ENCODE measurements at places on chromosomes 1 and 21.

DNA sequence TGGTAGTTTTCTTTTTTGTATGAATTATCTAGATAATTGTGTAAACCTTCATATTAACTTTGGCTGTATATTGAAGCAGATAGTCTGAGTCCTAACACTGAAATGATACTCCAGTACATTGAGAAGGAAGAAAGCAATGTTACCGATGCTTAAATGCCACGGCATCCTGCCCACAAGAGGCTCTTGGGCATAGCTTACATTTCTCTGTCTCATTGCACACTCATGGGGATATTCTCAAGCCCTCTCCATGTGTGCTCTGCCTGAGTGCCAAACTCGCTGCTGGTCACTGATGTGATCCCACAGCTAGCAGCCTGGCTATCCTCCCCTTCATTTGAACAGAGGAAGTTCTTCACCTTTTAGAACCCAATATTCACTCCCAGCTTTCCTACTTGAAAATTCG lies 179.4 kb downstream of the TGFB2 start:
- no peak for DNase-seq

DNA sequence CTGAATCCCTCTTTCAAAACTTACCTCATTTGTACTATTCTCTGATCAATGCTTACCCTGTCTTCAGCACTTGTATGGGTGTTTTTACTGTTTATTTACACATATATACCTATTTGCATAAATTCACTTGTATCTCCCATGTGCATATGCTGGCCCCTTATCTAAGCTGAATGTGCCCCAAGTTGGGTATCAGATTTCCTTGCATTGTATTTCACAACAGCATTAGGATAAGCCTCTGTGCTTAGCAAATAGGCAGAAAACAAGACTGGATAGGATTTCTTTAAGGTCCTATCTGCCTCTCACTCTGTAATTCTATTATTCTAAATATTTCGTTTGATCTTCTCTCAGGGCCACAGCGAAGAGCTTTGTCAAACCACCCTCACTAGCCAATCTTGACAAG lies 45.9 kb upstream of the IPO9 start:
- DNase-seq: no peak

- no peak for DNase-seq
These were observed 48.9 kb upstream of the KIF26B start for GRCh38 chr1:245105815-245106410.

DNA sequence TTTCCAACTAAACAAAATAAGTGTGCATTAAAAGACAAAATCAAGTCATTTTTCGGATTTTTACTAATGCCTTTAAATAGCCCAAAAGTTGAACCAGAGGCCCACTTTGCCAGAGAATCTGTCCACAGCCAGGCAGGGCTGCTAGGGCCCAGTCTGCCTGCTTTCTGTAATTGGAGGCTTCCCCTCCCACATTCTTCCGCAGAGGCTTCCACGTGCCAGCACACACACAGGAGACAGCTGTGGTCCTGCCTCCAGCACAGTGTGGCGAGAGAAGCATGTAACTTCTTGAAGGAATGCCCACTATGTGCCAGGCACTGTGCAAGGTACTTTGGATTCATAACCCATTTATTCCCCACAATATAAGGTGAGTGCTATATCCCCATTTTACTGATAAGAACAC lies 11.3 kb upstream of the PDZK1IP1 start:
- no peak for DNase-seq

- no peak for DNase-seq
These were observed 138.1 kb downstream of the TPR start for GRCh38 chr1:186236921-186237320.

GRCh38 chr21:34523019-34523555 lies 11.1 kb upstream of the KCNE1 start:
- DNase-seq: no peak

DNA sequence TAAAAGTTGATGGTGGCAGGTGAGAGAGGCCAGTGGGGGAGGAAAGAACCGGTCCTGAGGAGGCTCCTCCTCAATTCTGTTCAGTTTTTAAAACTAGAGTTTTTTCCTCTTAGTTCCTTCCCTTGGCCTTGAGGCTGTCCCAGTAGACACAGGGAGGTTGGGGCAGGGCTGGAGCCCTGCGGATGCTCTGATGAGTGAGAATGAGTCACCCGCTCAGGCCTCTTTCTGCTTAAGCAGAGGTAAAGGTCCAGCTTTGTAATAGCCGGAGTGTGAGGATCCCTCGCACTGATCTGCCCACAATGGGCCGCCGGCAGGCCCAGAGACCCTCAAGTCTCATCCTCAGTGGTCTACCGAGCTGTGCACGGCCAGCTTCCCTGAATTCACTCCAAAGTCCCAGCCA lies 49.6 kb upstream of the IRF2BP2 start:
- DNase-seq: no peak

DNA sequence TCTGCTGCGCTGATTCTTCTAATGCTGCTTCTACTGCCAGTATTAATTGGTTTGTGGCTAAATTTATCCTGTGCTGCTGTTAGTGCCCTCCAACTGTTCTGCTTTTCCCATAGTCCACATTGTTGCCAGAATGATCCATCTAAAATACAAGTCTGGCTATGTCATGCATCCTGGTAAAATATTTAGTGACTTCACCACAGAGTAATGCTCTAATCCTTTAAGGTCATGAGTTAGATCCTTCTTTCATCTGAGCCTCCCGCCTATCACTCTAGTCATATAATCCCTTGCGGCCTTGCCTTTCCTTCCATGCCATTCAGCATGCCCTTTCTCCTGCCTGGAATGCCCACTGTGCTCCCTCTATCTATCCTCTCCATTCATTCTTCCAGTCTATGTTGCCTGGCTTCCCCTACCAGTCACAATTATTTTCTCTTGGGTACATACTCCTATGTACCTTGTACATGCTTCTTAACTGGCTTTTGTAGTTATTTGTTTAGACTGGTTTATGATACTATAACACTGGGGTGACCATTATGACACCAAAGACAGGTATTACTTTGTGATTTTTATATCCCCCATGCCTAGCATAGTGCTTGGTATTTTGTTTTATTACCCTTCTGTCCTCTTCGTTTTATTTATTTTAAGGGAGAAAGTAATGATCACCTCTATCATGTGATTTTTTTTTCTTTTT lies 144.0 kb downstream of the MAGI3 start:
- no peak for DNase-seq

DNA sequence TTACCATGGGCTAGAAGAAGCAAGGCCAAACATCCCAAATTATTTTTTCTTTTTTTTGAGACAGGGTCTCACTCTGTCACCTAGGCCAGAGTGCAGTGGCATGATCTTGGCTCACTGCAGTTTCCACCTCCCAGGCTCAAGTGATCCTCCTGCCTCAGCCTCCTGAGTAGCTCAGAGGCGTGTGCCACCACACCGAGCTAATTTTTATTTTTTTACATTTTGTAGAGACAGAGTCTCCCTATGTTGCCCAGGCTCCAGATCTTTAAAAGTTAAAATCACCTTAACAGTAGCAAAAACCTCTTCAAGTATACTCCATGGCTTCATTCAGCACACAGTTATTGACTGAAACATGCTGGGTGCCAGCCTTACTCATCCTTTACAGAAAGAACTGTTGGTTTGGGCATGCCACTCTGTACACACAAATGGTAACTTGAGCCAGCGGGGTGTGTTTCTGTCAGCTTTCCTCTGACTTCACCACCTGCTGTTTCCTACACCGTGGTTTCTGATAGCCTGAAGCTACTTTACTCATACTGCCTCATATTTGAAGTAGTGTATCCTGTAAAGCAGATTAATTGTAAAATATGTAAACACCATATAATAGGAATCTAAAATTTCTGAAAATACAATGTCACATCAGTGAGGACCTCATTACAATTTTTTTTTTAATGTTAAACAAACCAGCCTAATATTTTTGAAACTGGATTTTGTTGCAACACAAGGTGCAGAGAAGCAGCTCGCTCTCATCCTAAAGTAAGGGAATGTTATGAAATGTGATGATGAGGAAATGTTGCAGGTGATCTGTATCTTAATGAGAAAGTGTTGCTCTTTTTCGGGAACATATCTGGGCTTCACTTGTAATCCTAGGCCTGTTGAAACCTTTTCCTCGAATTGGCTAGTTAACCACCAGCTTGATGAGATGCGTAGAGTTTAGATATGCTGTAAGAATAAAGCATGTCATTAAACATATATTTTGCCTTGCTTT lies 113.9 kb downstream of the ATP5PO start:
- DNase-seq: no peak

GRCh38 chr1:207405814-207406213 lies 48.3 kb upstream of the CR2 start:
- no peak for DNase-seq

GRCh38 chr21:32520875-32521735 lies 64.2 kb downstream of the TCP10L start:
- no peak for DNase-seq

- DNase-seq: no peak
These were observed 619.0 kb downstream of the AJAP1 start for GRCh38 chr1:5273280-5274003.

DNA sequence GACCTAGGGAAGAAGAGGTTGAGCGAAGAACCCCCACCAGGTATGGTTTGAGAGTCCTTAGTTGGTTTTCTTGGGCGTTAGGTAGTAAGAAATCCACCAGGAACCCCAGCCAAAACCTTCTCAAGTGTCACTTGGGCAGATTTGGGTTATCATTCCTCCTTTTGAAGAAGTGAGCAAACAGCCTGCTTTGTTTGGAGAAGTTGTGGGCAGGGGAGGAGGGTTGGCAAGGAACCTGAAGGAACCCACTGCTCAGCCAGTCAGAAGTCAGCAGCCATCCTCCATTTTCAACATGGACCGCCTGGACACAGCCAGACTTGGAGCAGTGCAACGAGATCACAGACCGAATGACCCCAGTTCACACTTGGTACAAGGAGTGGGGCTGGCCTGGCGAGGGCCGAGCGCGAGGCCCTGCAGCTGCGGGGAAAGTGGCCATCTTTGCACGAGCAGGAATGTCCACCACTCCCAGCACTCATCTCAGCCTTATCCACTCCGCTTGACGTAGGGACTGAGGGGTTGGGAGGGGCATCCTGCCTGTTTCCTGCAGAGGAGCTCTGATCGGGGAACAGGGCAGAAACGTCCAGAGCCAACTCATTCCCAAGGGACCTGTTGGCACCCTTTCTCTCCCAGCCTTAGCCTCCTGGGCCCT lies 7.2 kb downstream of the ADPRS start:
- no peak for DNase-seq

DNA sequence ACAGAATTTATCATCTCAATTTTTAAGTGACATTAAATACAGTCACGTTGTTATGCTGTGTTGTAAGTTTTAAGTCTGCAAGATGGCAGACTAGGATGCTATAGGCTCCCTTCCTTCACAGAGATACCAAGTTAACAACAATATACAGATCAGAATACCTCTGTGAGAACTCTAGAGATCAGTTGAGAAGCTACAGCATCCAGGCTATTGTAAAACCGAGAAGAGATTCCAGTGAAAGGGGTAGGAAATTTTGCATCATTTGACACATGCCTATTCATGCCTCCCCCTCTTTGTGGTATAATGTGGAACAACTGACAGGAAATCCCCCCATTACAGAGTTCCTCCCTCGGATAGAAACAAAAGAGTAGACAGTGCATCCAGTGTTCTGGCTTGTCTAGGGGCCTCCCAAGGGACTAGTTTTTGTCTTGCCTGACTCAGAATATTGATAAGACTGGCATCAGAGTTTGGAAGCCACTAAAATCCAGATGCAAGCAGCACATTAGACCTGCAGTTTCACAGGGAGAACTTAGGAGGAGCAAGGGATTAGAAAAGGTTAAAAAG lies 80.6 kb downstream of the LBR start:
- DNase-seq: no peak

DNA sequence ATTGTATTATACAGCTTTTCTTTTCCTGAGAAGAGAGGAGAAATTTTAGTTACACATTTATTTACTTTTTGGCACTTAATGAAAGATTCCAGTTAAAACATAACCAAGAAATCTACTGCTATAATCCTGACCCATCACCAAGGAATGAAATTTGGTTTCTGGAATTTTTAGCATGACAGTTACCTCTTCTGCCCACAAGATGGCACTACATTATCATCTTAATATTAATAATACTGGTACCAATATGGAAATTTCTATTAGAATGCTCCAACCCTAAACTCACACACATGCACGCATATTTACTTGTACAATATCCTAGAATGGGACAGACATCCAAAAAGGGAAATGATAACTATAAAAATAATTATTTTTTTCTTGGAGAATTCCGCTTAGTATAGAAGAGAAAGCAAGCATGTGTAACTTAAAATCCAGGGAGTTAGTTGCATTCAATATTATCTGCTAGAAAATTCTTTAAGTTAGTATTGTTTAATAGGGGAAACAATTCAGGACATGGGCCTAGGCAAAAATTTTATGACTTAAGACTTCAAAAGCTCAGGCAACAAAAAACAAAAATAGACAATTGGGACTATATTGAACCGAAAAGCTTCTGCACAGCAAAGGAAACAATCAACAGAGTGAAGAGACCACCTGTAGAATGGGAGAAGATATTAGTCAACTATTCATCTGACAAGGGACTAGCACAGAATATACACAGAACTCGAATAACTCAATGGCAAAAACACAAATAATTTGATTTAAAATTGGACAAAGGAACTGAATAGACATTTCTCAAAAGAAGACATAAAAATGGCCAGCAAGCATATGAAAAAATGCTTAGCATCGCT lies 37.4 kb downstream of the MAP3K21 start:
- DNase-seq: no peak

DNA sequence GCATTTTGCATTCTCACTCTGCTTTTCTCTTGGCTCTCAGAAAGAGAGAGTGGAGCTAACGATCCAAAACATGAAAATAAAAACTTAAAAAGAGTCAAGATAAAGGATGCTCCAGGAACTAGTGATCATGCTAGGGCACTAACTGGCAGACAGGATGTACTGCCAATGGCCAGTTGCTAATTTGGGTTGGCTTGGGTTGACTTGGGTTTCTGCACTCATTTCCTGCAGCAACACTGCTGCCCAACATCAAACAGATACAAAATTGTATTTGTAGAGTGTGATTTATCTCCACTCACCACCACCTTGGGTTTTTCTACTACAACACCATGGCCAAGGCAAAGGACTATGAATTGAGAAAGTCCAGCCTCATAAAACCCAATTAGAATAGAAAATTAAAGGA lies 662.3 kb upstream of the PTBP2 start:
- no peak for DNase-seq

DNA sequence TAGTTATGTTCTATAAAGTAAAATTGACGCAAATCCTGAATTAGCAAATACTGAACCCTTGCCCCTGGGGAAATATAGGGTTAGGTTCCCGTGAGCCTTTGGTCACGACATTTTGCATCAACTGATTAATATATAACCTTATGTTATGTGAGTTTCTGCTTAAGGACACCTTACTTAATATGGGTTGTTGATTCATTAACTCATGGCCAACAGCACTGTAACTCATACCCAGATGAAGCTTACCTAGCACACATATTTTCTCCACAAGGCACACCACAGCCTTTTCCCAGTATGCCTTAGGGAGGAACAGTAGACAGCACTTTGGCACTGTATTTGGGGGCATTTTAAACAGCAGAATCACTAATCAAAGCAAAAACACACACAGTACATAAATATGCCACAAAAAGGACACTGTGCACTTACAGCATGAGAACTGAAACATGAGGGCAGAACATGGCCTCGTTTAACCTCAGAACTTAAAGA lies 15.1 kb downstream of the INAVA start:
- DNase-seq: no peak

Data from stimulated activated CD4-positive, alpha-beta T cell treated with anti-CD3 and anti-CD28 coated beads, Interleukin-12 subunit alpha, Interleukin-12 subunit beta, amount 100 ng/mL, for 4 hours (primary cell).